ENCODE measurements at places on chromosomes 11 and 22.

DNA sequence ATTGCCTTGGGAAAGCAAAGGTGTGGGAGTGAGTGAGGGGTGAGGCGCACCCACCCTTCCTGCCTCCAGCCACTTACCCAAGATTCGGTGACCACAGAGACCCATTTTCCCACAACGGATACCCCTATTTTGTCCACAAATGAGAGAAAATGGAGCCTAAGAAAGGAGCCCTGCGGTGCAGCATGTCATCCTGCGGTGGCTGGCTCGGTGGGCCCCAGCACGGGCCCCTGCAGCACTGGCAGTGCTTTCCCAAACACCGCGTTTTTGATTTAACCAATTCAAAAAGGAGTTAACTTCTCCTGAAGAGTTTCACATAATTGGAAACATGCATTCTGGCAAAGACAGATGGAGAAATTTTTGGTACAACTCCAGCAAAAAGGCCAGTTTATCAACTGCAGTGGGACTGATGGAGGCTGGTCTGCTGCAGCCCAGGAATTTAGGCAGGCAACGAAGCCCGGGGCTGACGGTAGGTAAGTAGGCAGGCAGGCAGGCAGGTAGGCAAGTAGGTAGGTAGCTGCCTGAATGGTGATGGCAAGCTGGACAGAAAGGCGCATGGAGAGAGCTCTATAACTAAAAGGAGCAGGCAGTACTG is 84.2 kb downstream of the FDX1 start:
- no peak for DNase-seq

DNA sequence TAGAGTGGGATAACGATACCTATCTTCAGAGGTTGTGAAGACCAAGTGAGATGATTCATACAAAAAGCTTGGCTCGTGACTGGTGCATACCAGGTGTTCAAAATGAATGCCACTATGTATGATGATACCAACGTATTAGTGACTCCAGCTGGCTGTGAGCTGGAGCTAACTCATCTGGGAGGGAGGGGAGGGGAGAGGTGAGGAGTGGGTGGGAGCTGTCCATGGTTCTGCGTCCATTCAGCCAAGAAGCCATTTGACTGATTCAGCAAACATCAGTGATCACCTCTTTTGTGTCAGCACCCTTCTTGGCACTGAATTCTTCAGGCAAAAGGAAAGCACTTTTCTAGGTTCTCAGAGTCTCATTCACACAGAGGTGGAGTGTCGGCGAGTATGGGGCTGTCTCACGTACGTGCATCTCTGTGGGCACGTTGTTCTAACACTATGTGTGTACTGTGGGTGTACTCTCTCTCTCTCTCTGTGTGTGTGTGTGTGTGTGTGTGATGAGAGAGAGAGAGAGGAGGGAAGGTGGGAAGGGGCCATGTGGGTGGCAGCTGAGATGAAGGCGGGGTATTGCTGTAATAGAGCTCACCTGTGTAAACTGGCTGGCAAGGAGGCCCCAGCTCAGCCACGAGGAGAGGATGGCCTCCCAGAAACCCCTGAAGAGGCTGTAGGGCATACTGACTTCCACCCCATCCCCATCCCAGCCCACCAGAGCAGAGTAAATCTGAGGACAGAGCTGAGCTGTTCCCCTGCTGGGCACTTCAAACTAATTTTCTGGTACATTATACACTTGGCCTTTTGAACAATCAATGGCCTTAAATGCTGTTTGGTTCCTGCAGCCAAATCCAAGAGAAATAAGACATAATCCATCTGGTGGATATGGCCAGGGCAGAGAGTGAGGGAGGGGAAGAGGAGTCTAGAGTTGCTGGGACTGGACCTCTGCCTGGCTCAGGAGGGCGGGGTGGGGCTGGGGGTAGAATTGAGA is 96.1 kb upstream of the THY1 start:
- DNase-seq = peak; percentile 12

DNA sequence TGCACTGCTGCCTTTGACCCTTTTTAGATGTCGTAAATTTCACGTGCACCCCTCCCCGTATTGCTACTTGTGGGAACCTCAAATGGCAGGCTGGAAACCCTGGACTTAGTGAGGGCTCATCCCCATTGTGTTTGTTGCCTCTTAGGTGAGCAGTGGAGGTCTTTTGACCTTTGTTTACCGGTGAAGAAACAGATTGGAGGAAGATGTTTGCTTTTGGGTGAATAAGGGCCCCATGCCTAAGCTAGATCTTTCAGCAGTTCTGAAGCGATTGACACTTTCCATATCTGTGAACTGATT is 782 bp downstream of the SMARCB1 start:
- DNase-seq = no peak

- DNase-seq = no peak
These were observed 27.7 kb upstream of the BIRC3 start for GRCh38 chr11:102289592-102289991.

GRCh38 chr11:102469196-102469821 is 16.7 kb upstream of the TMEM123 start:
- DNase-seq = no peak

DNA sequence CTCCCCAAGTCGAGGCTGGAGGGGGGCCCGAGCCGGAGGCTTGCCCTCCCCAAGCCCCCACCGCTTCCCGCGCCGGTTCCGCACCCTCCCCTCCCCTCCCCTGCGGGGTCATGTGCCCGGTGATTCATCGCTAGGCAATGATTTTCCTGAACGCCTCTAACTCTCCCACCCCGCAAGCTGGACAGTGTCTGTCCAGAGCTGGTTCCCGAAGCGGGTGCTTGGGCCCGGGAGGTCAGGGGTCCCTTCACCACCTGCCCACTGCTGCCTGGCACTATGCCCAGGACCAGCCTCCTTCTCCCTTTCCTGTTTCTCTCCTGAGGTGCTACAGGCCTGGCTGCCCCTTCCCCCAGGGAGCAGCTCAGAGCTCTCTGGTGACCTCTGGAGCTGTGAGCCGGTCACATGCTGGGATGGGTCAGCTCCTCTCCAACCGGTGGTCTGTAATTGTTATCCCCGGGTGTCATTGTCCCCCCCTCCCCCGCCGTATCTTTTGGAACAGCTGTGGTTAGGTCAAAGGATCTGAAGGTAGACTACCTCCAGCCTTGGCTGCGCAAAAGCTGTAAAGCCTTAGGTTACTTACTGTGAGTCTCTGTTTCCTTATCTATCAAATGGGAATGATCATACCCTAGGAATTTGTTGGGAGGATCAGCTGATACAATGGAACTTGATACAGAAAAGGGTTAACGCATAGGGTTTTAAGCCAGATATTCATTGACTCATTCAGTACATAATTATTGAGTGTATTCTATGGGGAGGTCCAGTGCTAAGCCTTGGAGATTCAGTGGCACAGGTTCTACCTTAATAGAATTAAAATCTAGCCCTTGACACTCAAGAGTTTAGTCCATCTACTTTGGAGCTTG is 753 bp downstream of the STX3 start:
- DNase-seq = no peak

DNA sequence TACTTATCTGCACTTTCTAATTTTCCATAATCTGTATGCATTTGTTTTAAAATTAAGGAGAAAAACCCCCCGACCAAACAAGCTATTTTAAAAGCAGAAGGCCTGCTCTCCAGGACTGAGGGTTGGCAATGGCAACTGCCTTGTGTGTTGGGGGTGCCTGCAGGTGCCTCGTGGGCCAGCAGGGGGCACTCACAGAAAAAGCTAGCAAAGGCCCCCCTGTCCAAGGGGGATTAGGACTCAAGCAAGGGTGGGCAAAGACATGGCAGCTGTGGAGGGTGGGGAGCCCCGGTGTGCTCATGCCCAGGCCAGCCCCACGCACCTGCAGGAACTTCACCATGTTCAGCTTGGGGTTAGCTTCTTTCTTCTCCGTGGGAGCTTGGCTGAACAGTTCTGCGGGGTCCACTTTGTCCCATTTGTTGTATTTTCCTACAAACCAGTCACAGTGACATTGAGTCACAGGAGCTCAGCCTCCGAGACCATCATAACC is 10.3 kb downstream of the TOP3B start:
- no peak for DNase-seq

- no peak for DNase-seq
These were observed 29.6 kb downstream of the APIP start for GRCh38 chr11:34886609-34887008.

GRCh38 chr11:45141171-45141570 is 5.3 kb upstream of the PRDM11 start:
- DNase-seq = no peak

- DNase-seq = no peak
These were observed 470 bp downstream of the C11orf98 start for GRCh38 chr11:62664405-62665074.

DNA sequence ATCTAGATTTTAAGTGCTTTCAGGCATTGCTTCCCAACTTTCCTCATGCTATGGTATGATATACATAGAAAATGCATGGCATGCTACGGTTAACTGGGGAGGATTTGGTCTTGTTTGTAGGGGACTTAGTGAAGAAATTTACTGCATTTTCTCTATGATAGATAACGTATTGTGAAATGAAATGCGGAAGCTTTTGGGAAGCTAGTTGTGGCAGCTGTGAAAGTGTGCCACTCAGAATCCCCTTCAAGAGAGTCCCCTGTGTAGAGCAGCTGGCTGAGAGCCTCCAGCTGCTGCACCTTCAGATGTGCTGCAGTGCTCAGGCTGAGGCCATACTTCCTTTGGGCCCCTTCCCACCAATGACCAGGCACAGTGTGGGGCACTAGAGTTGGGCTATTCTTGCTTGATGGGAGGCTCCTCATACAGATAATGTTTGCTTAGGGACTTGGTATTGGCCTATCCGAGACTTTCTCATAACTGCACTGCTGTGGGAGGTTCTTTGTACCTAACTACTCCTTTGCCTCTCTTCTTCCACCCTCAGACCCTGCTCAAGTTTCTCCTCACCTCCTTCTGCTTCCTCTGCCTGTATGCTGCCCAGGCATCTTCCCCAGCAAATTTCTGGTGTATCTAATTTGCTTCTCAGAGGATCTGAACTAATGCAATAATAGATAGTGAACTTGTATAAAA is 67.3 kb downstream of the HIPK3 start:
- DNase-seq = no peak

GRCh38 chr11:59200423-59200746 is 12.3 kb downstream of the MPEG1 start:
- DNase-seq = no peak

DNA sequence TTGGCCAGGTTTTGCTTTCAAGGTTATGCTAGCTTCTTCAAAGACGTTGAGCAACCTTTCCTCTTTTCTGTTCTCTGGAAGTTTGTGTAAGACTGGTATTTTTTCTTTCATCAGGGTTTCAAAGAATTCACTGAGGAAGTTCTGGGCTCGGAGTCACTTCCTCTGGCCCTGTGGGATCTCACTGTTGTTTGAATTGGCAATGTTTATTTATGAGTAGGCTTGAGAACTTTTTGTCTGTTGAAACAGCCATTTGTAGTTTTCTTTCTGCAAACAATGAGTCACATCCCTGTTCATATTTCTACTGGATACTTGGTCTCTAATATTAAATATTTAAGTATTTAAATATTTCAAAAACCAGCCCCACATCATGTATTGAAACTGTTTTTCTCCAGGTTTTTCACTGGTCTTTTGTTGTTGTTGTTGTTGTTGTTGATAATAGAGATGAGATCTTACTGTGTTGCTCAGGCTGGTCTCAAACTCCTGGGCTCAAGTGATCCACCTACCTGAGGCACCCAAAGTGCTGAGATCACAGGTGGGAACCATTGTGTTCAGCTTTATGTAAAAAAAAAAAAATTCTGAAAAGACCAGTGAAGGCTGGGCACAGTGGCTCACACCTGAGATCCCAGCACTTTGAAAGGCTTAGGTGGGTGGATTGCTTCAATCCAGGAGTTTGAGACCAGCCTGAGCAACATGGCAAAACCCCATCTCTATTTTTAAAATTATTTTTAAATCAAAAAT is 26.9 kb downstream of the SUSD2 start:
- peak; percentile 73 for DNase-seq

GRCh38 chr22:44363013-44363979 is 50.5 kb upstream of the SHISAL1 start:
- no peak for DNase-seq

DNA sequence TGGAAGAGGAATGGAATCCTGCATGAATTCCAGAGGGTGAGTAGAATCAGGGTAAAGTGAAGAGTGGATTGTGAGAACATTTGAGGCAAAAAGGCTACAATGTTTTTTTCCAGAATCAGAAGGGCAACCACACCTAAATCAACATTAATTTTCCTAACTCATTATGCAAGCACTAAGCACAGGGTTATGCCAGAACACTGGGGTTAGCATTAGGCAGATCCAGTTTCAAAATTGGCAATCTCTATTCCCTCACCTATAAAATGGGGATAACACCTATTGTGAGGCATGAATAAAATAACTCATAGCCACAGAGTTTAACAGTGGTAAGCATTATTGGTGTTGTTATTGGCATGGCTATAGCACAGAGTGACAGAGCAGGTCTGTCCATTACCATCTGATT is 378.6 kb upstream of the FAT3 start:
- DNase-seq = no peak

DNA sequence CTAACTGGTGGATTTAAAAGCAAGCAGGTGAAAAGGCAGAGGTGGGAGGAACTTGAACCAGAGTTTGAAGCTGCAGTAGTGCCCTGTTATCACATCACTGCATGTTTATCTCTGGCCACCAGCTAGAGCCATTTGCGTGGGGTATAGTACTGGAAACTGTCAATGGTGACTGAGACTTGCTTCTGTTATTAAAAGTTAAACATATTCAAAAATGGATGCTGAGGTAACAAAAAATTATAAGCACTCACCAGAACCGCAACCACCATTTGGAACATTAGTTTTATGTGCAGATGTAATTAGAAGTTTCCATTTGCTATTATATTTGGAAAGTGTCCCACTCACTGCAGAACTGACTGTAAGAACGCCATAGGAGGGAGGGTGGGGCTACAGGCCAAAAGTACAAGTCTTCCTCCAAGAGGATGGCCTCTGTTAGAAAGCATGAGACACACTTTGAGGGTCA is 1.2 kb upstream of the CD59 start:
- DNase-seq = no peak

GRCh38 chr22:28882878-28883656 is at the start of gene ZNRF3:
ZNRF3 (plus strand) TSS chr22:28883572; CDS start chr22:28883767, 195 bp downstream.
- no peak for DNase-seq

- DNase-seq = no peak
These were observed 73.6 kb upstream of the NARS2 start for GRCh38 chr11:78647986-78648875.

DNA sequence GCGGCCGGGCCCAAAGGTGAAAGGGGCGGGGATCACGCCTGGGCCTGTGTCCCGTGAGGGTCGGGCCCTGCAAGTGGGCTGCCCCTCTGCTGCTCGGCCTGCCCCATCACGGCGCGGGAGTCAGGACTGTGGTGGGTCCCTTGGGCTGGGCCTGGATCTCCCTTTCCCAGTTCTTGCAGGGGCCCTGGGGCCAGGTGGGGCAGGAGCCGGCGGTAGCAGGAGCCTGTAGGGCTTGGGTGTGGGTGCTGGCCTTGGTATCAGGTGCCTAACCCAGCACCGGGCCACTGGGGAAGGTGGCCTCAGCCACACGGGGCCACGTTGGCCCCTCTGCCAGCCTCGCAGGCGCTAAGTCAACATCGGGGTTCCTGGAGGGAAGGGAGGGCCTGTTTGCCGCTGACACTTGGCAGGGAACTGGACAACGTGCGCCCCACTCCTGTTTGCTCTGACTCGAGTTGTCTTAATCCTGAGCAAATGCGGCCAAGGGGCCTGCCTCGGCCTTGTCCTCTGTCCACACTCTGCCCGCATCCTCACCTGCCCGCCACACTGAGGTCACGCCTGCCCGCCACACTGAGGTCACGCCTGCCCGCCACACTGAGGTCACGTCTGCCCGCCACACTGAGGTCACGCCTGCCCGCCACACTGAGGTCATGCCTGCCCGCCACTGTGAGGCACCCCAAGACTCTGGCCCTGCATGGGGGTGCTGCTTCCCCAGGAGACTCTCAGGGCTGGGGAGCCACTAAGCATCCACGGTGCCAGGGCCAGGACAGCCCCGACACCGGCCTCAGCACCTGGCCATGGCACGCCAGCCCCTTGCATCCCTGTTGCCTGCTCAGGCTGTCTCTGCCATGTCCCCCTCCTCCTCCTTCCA is 14.2 kb upstream of the MUC5B start:
- no peak for DNase-seq

- DNase-seq = no peak
These were observed 75.4 kb downstream of the MAML2 start for GRCh38 chr11:96267496-96268032.

Measured in kidney epithelial cell (primary cell).